ENCODE measurements at places on chromosomes 12 and 14.
A peak's percentile ranks its signal among the peaks of the same experiment; 100 is the strongest.

GRCh38 chr14:95759941-95760340 is 46.0 kb upstream of the TCL1A start:
- no peak for DNase-seq
- H3K4me3 ChIP-seq: no peak overlapping the region
- H3K27ac ChIP-seq: no peak overlapping the region
- H3K27me3 ChIP-seq: peaks cover 65% of the 10 kb centered on the region
- no peaks in the 10 kb centered on the region for H3K36me3 ChIP-seq

DNA sequence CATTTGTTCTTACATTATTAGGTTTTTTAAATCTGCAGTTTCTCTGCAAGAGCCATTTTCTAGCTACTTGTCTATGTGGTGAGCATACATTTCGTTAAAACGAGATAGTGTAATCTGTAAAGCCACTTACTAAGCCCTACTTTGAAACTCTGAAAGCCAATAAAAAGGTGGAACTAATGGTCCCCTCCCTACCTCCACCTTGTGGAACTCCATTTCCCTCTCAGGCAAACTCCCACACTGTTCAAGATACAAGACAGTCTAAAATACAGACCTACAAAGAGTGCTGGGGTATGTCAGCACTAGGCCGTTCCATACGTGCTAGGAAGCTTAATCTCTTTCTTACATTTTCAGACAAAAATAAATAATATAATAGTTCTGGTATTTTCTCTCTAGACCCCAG is 74.1 kb downstream of the DUSP6 start:
- peaks cover 22% of the 10 kb centered on the region for H3K4me1 ChIP-seq
- peak overlapping the region; percentile 37 for H3K27ac ChIP-seq
- no peak overlapping the region for H3K4me3 ChIP-seq
- no peak for DNase-seq

DNA sequence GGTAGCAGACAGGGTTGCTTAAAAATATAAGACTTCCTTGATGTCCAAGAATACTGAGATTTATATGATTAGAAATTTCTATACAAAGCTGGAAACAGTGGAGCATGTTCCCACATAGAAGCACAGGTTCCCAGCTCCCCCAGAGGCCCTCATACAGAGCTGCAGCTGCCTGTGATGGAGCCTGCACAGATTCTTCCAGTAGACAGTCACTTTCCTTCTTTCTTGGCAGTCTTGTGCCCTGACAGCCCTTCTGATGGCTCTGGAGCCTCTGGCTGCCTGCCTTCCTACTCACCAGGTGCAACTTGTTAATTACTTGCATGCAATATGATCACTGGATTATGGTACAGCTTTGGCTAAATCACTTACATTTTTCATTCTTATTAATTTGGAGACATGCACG is 44.4 kb downstream of the BICD1 start:
- no peaks in the 10 kb centered on the region for H3K27me3 ChIP-seq
- H3K4me3 ChIP-seq: no peak overlapping the region
- H3K4me1 ChIP-seq: peaks cover 6% of the 10 kb centered on the region
- no peak for DNase-seq

DNA sequence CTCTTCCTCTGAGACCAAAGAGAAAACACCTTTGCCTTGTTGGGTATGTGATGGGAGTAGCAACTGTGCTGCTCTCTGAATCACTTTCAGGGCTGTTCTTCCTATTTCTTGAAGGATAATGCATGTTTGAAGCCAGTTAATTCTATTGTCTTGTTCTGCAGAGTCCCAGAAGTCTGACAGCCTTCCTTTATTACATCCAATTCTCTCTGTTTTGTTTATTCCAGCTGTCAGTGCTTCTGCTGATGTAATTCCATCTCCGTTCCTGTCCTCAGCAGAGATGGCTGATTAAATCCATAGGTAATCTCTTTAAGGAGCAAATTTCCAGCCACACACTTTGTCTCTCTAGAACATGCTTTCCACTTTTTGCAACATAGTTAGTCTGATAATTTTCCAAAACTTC is 59.7 kb downstream of the MGAT4C start:
- H3K4me1 ChIP-seq: no peaks in the 10 kb centered on the region
- no peak for DNase-seq
- H3K36me3 ChIP-seq: no peaks in the 10 kb centered on the region
- no peaks in the 10 kb centered on the region for H3K27me3 ChIP-seq
- no peak overlapping the region for H3K4me3 ChIP-seq

DNA sequence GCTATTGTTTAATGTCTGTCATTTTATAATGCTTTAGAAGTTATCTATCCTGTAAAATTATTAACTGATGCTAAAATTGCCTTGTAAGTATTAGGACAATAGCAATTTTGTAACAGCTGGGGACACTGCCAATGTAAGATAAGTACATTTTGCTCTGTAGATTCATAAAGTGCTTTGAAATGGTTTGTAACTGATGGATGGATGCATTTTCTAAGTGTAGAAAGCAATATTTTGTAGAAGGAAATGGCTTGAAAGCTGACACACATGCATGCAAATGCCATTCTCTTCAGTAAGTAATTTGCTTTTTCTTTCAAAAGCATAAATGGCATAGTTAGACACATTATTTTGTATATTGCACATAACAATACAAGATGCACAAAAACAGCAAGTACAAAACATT is 129.8 kb downstream of the FOXG1 start:
- no peak for DNase-seq
- no peaks in the 10 kb centered on the region for H3K36me3 ChIP-seq
- H3K27ac ChIP-seq: no peak overlapping the region
- H3K4me1 ChIP-seq: no peaks in the 10 kb centered on the region
- no peak overlapping the region for H3K4me3 ChIP-seq
- no peaks in the 10 kb centered on the region for H3K27me3 ChIP-seq

DNA sequence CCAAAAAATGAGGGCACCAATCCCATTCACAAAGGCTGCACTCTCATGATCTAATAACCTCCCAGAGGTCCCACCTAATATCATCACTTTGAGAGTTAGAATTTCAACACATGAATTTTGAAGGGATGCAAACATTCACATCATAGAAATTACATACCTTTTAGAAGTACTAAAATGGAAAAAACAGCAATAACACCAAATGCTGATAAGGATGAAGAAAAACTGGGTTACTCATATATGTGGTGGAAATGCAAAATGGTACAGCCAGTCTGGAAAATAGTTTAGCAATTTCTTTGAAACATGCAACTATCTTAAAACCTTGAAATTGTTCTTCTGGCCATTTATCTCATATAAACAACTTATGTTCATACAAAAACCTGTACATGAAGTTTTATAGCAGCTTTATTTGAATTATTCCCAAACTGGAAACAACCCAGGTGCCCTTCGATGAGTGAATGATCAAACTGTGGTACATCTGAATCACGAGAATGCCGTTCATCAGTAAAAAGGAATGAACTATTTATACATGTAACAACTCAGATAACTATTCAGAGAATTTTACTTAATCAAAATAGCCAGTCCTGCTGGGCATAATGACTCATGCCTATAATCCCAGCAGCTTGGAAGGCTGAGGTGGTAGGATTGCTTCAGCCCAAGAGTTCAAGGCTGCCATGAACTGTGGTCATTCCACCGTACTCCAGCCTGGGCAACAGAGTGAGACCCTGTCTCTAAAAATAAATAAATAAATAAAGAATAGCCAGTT is 109.4 kb upstream of the SSTR1 start:
- no peaks in the 10 kb centered on the region for H3K4me1 ChIP-seq
- H3K36me3 ChIP-seq: no peaks in the 10 kb centered on the region
- no peak overlapping the region for H3K4me3 ChIP-seq
- H3K27ac ChIP-seq: no peak overlapping the region
- DNase-seq: no peak

DNA sequence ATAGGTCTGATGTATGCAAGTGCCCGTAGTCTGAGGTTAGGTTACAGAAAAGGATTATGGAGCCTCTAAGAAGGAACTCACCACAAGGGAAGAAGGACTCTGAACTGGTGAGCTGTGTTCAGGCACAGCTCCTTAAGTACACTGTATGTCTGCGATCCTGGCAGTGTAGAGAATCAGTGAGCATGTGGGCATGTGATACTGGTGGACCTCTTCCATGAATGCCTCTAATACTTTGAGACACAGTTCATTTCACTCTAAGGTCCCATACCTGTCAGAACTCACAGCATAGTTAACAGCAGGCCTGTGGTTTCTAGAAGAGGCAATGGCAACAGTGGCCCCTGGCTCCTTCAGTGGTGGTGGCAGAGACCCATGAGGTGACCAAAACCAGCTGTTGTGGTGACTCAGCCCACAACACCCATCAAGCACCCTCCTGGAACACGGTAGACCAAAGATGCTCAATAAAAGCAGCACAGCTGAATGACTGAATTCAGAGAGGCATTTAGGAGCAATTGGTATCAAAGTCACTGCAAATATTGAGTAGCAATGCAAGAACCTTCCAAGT is 6.9 kb upstream of the OR6J1 start:
- H3K4me1 ChIP-seq: no peaks in the 10 kb centered on the region
- H3K4me3 ChIP-seq: no peak overlapping the region
- H3K27ac ChIP-seq: no peak overlapping the region
- no peaks in the 10 kb centered on the region for H3K27me3 ChIP-seq
- H3K36me3 ChIP-seq: no peaks in the 10 kb centered on the region

DNA sequence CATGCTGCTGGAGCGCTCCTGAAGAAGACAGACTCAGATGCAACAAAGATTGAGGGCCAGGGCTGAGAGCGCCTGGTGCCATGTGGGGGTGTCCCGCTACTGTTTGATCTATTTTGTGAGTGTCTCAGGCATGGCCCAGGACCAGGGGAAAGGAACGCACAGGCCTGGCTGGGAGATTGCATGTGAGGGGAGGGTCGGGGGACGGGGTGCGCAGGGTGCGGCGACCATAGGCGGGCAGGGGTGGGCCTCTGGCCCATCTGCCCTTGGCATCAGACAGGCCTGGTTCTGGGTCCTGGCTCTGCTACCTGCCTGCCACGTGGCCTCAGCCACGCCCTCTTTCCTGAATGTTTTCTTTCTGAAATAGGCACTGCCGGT is 47.5 kb downstream of the BEGAIN start:
- no peaks in the 10 kb centered on the region for H3K4me1 ChIP-seq
- H3K4me3 ChIP-seq: no peak overlapping the region
- no peak overlapping the region for H3K27ac ChIP-seq
- H3K27me3 ChIP-seq: peaks cover 9% of the 10 kb centered on the region
- no peaks in the 10 kb centered on the region for H3K36me3 ChIP-seq
- DNase-seq: no peak

DNA sequence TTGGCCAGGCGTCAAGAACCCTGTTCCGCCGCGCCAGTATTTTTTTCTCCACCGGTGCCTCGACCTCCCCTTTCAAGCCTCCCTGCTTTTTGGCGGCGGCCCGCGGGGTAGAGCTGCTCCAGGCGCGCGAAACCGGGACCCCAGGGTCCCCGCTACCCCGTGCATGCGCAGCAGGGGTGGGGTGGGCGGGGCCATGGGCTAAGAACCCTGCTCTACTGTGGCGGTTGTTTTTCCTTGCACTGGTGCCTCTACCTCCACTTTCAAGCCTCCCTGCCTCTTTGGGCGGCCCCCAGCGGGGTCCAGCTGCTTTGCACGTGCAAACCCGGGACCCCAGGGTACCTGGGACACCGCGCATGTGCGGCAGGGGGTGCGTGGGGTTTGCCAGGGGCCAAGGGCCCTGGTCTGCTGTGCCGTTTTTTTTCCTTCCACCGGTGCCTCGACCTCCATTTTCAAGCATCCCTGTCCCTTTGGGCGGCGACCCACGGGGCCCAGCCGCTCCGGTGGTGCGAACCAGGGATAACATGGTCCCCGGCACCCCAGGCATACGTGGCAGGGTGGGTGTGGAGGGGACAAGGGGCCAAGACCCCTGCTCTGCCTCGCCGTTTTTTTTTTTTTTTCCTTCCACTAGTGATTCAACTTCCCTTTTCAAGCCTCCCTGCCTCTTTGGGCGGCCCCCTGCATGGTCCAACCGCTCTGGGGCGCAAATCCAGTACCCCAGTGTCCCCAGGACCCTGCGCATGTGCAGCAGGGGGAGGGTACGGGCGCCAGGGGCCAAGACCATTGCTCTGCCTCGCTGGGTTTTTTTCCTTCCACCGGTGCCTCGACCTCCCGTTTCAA is 326.8 kb downstream of the ALG10 start:
- DNase-seq: no peak
- no peaks in the 10 kb centered on the region for H3K4me1 ChIP-seq
- H3K27ac ChIP-seq: no peak overlapping the region
- H3K27me3 ChIP-seq: peaks cover 100% of the 10 kb centered on the region
- no peak overlapping the region for H3K4me3 ChIP-seq
- H3K36me3 ChIP-seq: no peaks in the 10 kb centered on the region

DNA sequence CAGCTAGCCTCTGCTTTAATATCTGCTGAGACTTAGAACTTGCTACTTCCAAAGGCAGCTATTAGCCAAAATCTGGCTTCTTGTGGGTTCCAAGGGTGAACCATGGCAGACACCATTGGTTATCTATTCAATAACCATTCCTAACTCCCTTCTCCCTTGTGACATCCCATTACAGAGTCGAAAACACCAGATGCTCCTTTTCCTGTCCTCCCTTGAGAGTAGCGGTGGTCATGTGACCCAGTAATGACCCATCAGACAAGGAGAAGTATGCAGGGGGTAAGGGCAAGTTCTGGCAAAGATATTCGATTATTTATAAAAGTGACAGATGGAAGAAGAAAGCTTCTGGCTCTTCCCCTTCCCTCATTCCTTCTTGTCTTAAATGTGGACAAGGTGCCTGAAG is 20.1 kb downstream of the TGFB3 start:
- H3K27me3 ChIP-seq: no peaks in the 10 kb centered on the region
- H3K27ac ChIP-seq: no peak overlapping the region
- DNase-seq: no peak
- peaks cover 67% of the 10 kb centered on the region for H3K36me3 ChIP-seq

GRCh38 chr14:20472536-20473169 is 3.4 kb downstream of the PNP start:
- H3K27me3 ChIP-seq: no peaks in the 10 kb centered on the region
- no peak for DNase-seq
- H3K27ac ChIP-seq: no peak overlapping the region
- peaks cover 34% of the 10 kb centered on the region for H3K36me3 ChIP-seq
- peaks cover 60% of the 10 kb centered on the region for H3K4me1 ChIP-seq

DNA sequence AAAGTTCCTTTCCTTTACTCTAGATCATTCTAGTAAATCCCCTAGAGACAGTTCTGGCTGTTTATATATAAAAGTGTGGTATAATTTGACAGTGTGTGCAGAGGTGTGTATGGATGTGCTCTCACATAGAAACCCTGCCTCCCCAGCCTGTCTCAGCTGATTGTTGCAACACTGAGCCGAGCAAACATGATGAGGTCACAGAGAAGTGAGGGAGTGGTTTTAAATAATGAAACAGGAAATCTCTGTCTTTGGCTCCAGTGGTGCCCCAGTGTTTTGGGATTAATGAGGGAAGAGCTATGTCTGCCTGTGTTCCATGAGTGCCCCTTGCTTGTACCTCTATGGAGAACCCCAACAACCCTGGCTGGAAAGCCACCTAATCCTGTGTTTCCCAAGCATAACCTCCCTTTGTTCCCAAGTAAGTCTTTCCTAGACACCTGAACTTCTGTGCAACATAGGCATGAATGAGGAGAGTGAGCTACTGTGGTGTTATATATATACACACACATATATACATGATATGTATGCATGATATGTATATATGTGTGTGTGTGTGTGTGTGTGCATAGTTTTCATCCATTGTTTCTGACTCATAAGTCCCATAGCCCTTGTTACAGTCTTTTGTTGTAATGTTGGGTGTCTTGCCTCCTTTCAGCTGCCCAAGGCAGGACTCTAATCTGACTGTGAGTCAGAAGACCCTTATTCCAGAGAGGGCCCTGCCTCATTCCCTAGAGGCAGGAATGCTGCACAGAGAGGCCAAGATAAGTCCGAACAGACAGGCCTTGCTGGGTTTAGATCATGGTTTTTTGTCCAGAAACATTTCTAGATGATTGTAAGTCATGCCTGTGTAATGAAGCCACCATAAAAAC is 18.0 kb downstream of the TRAF3 start:
- peak; percentile 30 for DNase-seq
- peaks cover 9% of the 10 kb centered on the region for H3K4me1 ChIP-seq
- no peak overlapping the region for H3K27ac ChIP-seq
- no peaks in the 10 kb centered on the region for H3K27me3 ChIP-seq
- no peaks in the 10 kb centered on the region for H3K36me3 ChIP-seq
